Activated naive CD8-positive, alpha-beta T cell treated with anti-CD3 and anti-CD28 coated beads, Interleukin-2, amount 10 ng/mL, durations not matched to agents 7 days and 5 days (primary cell): ENCODE measurements at places on chromosomes 16 and 17. TPM values are rescaled to one million over a fixed set of nuclear protein-coding genes. Genes with fewer than 3 reads are reported as not detected.

DNA sequence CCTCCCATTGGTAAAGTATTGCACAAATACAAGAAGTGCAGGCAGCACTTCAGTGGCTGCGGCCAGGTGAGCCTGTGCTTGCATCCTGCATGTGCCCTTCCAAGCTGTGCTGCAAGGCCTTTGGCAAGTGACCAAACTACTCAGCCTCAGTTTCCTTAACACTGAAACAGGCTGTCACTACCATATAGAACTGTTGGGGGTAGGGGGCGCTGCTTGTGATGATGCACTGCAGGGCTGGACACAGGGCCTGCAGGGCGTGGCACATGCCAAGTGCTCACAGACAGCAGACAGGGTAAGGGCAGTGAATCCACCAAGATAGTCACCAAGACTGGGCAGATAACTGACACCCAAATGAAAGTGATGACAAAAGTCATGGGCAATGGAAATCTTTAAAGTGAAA, 65.6 kb upstream of the SREBF1 start:
- H3K4me1 ChIP-seq = peaks cover 3% of the 10 kb centered on the region
- no peak overlapping the region for H3K27ac ChIP-seq
- no peaks in the 10 kb centered on the region for H3K27me3 ChIP-seq
- H3K4me3 ChIP-seq = no peak overlapping the region

GRCh38 chr16:85385463-85386331, 227.4 kb upstream of the GSE1 start:
- H3K4me1 ChIP-seq = peaks cover 1% of the 10 kb centered on the region
- H3K27ac ChIP-seq = no peak overlapping the region
- no peaks in the 10 kb centered on the region for H3K36me3 ChIP-seq
- peak; percentile 24 for DNase-seq
- no peak overlapping the region for H3K4me3 ChIP-seq
- H3K27me3 ChIP-seq = peaks cover 2% of the 10 kb centered on the region

DNA sequence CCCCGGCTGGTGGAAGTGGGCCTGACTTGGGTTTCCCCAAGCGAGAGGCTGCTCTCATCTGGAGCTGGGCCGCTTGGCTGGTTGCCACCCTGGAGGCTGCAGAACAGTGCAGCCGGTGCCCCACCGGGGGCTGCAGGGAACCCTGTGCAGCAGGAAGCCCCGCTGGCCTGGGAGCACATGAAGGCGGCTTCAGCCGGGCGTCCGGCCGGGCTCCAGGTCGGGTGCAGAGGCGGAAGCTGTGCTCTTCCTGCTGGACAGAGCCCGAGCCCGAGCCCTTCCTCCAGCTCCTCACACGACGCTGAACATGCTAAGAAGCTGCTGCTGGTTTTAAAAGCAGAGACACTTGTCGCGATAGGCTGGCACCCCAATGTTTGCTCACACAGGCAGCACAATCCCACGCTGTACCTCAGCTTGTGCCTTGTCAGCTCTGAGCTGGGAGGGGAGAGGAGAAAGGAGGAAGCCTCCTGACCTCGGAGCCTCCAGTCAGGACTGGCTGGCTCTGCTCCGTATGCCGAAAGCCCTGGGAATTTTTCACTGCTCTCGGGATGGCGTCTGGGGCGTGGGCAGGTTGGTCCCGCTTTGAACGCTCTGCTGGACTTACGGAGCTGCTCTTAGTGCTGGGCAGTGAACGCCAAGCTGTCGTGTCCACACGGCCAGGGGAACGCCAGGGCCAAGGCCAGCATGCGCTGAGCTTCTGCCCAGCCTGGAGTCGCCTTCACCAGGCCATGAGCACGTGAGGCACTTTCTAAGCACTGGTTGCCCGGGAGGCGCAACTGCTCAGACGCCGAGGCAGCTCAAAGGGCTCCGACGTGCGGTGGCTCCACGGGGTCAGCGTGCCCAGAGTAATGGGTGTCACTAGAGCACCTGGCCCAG, 8.8 kb downstream of the CDK5R1 start:
- H3K36me3 ChIP-seq = peaks cover 2% of the 10 kb centered on the region
- peaks cover 30% of the 10 kb centered on the region for H3K4me1 ChIP-seq
- peak overlapping the region; percentile 61 for H3K4me3 ChIP-seq
- peak overlapping the region; percentile 16 for H3K27ac ChIP-seq
- DNase-seq = peak; percentile 50
- no peaks in the 10 kb centered on the region for H3K27me3 ChIP-seq

DNA sequence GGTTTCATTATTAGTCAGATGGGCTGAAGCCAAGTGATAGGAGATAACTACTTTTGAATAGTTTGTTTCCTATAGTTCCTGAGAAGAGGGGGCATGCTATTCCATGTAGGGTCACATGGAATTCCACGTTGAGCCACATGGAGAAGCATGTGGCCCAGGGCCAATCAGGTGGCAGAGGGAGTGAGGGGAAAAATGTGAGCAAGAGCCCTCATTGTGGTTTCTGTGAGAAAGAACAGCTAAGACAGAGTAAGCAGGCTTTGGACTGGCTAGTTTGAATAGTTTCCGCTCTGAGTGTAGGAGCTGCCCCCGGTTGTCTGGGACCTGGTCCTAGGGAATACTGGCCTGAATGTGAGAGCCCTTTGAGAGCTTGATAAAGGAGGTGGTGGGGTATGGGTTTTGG, 69.9 kb upstream of the CNTNAP4 start:
- no peak overlapping the region for H3K4me3 ChIP-seq
- no peak overlapping the region for H3K27ac ChIP-seq
- no peaks in the 10 kb centered on the region for H3K36me3 ChIP-seq
- no peaks in the 10 kb centered on the region for H3K27me3 ChIP-seq
- peaks cover 3% of the 10 kb centered on the region for H3K4me1 ChIP-seq
- DNase-seq = no peak

- peaks cover 1% of the 10 kb centered on the region for H3K4me1 ChIP-seq
- no peak for DNase-seq
- H3K36me3 ChIP-seq = no peaks in the 10 kb centered on the region
- no peak overlapping the region for H3K27ac ChIP-seq
- peak overlapping the region; percentile 48 for H3K4me3 ChIP-seq
These were observed 863 bp downstream of the CASKIN1 start for GRCh38 chr16:2195322-2196161.

DNA sequence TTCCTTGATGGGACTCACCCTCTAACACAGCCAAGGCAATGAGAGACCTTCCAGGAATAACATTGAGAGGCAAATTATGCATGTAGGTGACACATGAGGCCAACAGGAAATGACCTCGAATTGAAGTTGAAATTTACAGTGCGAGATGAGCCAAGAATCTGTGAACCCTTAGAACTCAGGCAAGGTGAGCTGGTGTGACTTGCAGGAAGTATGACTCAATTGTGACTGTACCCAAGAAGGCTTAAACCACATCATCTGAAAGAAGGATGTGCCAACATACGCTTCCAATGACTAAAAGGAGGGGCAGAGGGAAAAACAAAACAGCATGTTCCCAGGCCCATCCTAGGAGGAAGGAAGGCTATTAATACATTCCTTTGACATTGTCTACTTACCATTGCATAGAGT, 44.8 kb downstream of the PITPNC1 start:
- peaks cover 21% of the 10 kb centered on the region for H3K36me3 ChIP-seq
- H3K4me3 ChIP-seq = peak overlapping the region; percentile 60
- H3K27me3 ChIP-seq = peaks cover 2% of the 10 kb centered on the region
- H3K27ac ChIP-seq = peak overlapping the region; percentile 93
- no peak for DNase-seq

DNA sequence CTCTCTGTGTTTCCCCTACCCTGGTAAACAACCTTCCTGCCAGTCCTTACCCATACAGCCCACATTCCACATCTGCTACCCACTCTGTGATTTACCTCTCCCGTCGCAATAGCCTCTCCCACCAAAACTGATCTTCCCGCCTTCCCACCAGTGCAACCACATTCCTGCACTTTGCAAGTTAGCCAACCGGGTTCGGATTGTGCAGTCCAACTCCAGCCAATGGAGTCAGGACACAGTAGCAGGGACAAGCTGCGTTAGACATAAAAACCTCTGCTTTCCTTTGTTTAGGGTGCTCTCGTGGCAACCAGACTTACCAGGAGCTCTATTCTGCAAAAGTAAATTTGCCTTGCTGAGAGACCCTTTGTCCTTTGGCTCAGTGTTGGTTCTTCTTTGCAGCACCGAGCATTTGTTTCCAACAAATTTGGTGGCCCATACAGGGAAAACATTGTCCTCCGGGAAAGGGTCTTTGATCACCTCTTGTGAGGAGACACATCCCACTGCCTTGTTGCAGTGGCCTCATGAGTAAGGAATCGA, 1.4 kb downstream of the HPR start:
- no peaks in the 10 kb centered on the region for H3K27me3 ChIP-seq
- DNase-seq = no peak
- no peak overlapping the region for H3K4me3 ChIP-seq
- H3K27ac ChIP-seq = no peak overlapping the region
- no peaks in the 10 kb centered on the region for H3K36me3 ChIP-seq

- H3K27ac ChIP-seq = peak overlapping the region; percentile 89
- H3K36me3 ChIP-seq = peaks cover 2% of the 10 kb centered on the region
- H3K4me1 ChIP-seq = peaks cover 25% of the 10 kb centered on the region
- peak overlapping the region; percentile 49 for H3K4me3 ChIP-seq
- DNase-seq = peak; percentile 66
- H3K27me3 ChIP-seq = no peaks in the 10 kb centered on the region
These were observed 5.7 kb downstream of the TRIM47 start for GRCh38 chr17:75872434-75873351.

GRCh38 chr16:65024767-65025178, 97.1 kb downstream of the CDH11 start:
- H3K36me3 ChIP-seq = no peaks in the 10 kb centered on the region
- no peaks in the 10 kb centered on the region for H3K4me1 ChIP-seq
- H3K27me3 ChIP-seq = no peaks in the 10 kb centered on the region
- H3K27ac ChIP-seq = no peak overlapping the region
- no peak overlapping the region for H3K4me3 ChIP-seq

DNA sequence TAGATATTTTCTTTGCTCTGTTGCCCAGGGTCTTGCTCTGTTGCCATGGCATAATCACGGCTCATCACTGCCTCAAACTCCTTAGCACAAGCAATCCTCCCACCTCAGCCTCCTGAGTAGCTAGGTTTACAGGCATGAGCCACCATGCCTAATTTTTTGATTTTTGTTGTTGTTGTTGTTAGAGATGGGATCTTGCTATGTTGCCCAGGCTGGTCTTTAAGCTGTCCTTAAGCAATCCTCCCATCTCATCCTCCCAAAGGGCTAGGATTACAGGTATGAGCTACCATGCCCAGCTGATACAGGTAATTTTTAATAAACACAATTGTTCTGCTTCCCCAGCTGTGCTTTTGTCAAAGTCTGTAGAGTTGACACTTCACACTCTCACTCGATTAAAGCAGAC, 159.3 kb downstream of the PARN start:
- H3K4me3 ChIP-seq = no peak overlapping the region
- peaks cover 19% of the 10 kb centered on the region for H3K36me3 ChIP-seq
- no peak overlapping the region for H3K27ac ChIP-seq
- H3K27me3 ChIP-seq = no peaks in the 10 kb centered on the region

GRCh38 chr17:7848131-7848579, 6.7 kb upstream of the TMEM88 start:
- no peak for DNase-seq
- no peaks in the 10 kb centered on the region for H3K27me3 ChIP-seq
- H3K27ac ChIP-seq = no peak overlapping the region
- peaks cover 20% of the 10 kb centered on the region for H3K4me1 ChIP-seq
- no peak overlapping the region for H3K4me3 ChIP-seq
- H3K36me3 ChIP-seq = peaks cover 2% of the 10 kb centered on the region

DNA sequence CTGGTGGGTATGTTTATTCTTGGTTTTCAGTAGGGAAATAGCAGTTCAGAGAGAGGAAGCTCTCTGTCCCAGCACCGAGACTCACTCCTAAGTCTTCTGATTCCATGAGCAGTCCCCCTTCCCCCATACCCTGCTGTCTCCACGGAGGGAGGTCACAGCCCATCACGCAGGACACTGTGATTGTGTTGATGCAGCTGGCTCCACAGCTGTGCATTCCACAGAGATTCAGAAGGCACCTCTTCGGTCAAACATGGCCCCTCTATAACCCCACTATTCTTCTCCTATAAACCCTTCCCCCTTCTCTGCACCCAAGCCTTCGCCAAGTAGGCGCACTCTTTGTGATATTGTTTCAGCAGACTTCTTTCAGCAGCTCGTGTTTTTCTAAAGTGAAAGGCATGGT, 104.3 kb upstream of the HLF start:
- no peak overlapping the region for H3K27ac ChIP-seq
- no peak for DNase-seq
- H3K4me1 ChIP-seq = peaks cover 1% of the 10 kb centered on the region

The KRT17 gene
- not detected for total RNA-seq

The RNF222 gene
- 0.30 TPM for total RNA-seq

The KRTAP4-6 gene
- not detected for total RNA-seq

The TEPSIN gene
- total RNA-seq = 71.1 TPM

The SRCIN1 gene
- not detected for total RNA-seq

The RASD1 gene
- total RNA-seq = 2.3 TPM
